Adrenal gland (tissue), 19 donors: ENCODE measurements at places on chromosomes 6 and 20. TPM values are rescaled to one million over a fixed set of nuclear protein-coding genes. Genes with fewer than 3 reads are reported as not detected.

Gene ZC3H12D
- total RNA-seq, result 1.9 TPM

Gene C4A
- total RNA-seq, result 636 TPM

Gene RPS6KA2
- total RNA-seq, result 29.9 TPM

Gene SCUBE3
- 1.9 TPM for total RNA-seq

Gene PACSIN1
- total RNA-seq, result 2.4 TPM

DNA sequence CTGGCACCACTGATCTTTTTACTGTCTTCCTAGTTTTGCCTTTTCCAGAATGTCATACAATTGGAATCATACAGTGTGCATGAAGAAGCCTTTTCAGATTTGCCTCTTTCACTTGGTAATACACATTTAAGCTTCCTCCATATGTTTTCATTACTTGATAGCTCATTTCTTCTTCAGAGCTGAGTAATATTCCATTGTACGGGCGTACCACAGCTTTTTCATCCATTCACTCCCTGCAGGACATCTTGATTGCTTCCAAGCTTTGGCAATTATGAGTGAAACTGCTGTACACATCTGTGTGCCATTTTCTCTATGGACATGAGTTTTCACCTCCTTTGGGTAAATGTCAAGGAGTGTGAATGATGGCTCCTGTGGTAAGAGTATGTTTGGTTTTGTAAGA lies 46.2 kb upstream of the LY86 start:
- H3K4me1 ChIP-seq, result peaks cover 10% of the 10 kb centered on the region
- H3K4me3 ChIP-seq, result no peak overlapping the region
- H3K27me3 ChIP-seq, result peaks cover 6% of the 10 kb centered on the region
- no peaks in the 10 kb centered on the region for H3K36me3 ChIP-seq
- H3K27ac ChIP-seq, result no peak overlapping the region
- no peak for DNase-seq

DNA sequence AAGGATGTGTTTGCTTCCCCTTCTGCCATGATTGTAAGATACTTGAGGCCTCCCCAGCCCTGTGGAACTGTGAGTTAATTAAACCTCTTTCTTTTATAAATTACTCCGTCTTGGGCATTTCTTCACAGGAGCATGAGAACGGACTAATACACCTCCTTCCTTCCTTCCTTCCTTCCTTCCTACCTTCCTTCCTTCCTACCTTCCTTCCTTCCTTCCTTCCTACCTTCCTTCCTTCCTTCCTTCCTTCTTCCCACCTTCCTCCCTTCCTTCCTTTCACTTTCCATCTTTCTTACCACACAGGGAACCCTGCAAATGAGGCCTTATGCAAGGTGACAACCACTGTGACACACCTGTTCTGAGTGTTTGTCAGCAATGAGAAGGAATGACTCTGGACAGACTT lies 141.3 kb upstream of the EXOC2 start:
- no peaks in the 10 kb centered on the region for H3K27me3 ChIP-seq
- no peak for DNase-seq
- peaks cover 9% of the 10 kb centered on the region for H3K4me1 ChIP-seq
- H3K36me3 ChIP-seq, result no peaks in the 10 kb centered on the region

- DNase-seq, result no peak
- no peaks in the 10 kb centered on the region for H3K4me1 ChIP-seq
- H3K36me3 ChIP-seq, result no peaks in the 10 kb centered on the region
- no peak overlapping the region for H3K27ac ChIP-seq
- no peak overlapping the region for H3K4me3 ChIP-seq
- H3K27me3 ChIP-seq, result no peaks in the 10 kb centered on the region
These were observed 19.7 kb downstream of the SPDEF start for GRCh38 chr6:34536251-34536958.

DNA sequence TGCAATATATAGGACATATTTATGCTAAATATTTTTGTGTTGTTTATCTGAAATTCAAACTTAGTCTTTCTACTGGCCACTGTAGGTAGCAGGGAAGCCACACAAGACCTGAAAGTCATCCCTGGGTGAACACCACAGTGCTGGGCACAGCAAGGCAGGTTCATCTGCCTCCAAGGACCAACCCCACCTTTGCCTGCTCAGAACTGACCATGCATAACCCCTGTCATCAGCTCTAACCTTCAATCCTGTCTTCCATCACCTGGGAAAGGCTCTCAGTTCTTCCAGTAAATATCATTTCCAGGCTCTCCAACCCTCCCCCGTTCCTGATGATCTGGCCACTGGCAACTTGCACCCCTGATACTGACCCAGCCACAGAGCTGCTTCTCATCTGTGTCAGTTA lies 32.7 kb upstream of the CST7 start:
- no peak overlapping the region for H3K4me3 ChIP-seq
- no peaks in the 10 kb centered on the region for H3K27me3 ChIP-seq
- peaks cover 7% of the 10 kb centered on the region for H3K4me1 ChIP-seq

GRCh38 chr6:129510950-129511349 lies 199.0 kb downstream of the ARHGAP18 start:
- H3K27ac ChIP-seq, result no peak overlapping the region
- H3K36me3 ChIP-seq, result peaks cover 4% of the 10 kb centered on the region
- no peak overlapping the region for H3K4me3 ChIP-seq

GRCh38 chr20:49682278-49682677 lies 31.4 kb downstream of the B4GALT5 start:
- DNase-seq, result no peak
- peaks cover 89% of the 10 kb centered on the region for H3K4me1 ChIP-seq
- H3K4me3 ChIP-seq, result no peak overlapping the region
- no peaks in the 10 kb centered on the region for H3K36me3 ChIP-seq
- no peak overlapping the region for H3K27ac ChIP-seq

GRCh38 chr6:138404666-138405337 lies 779 bp downstream of the HEBP2 start:
- H3K27me3 ChIP-seq, result no peaks in the 10 kb centered on the region
- peaks cover 10% of the 10 kb centered on the region for H3K4me1 ChIP-seq
- H3K27ac ChIP-seq, result peak overlapping the region; percentile 80
- DNase-seq, result peak; percentile 46
- peaks cover 41% of the 10 kb centered on the region for H3K36me3 ChIP-seq

- no peak overlapping the region for H3K4me3 ChIP-seq
- H3K27me3 ChIP-seq, result no peaks in the 10 kb centered on the region
- no peak for DNase-seq
- no peak overlapping the region for H3K27ac ChIP-seq
- H3K36me3 ChIP-seq, result no peaks in the 10 kb centered on the region
These were observed 15.3 kb downstream of the MYH7B start for GRCh38 chr20:34970846-34971560.

- no peaks in the 10 kb centered on the region for H3K27me3 ChIP-seq
- no peaks in the 10 kb centered on the region for H3K36me3 ChIP-seq
- DNase-seq, result no peak
- H3K4me1 ChIP-seq, result peaks cover 9% of the 10 kb centered on the region
- H3K4me3 ChIP-seq, result no peak overlapping the region
- H3K27ac ChIP-seq, result no peak overlapping the region
These were observed 7.5 kb upstream of the ZSWIM1 start for GRCh38 chr20:45873409-45874103.

- H3K4me1 ChIP-seq, result no peaks in the 10 kb centered on the region
- DNase-seq, result no peak
- H3K4me3 ChIP-seq, result no peak overlapping the region
- no peaks in the 10 kb centered on the region for H3K27me3 ChIP-seq
- no peak overlapping the region for H3K27ac ChIP-seq
- H3K36me3 ChIP-seq, result no peaks in the 10 kb centered on the region
These were observed 233.4 kb downstream of the TBC1D7 start for GRCh38 chr6:13094781-13095425.

GRCh38 chr6:16840291-16840690 lies 79.0 kb upstream of the ATXN1 start:
- no peak for DNase-seq
- no peak overlapping the region for H3K4me3 ChIP-seq
- H3K27me3 ChIP-seq, result no peaks in the 10 kb centered on the region
- H3K27ac ChIP-seq, result no peak overlapping the region
- H3K36me3 ChIP-seq, result no peaks in the 10 kb centered on the region
- no peaks in the 10 kb centered on the region for H3K4me1 ChIP-seq

GRCh38 chr20:35004051-35004725 lies 48.5 kb downstream of the MYH7B start:
- peaks cover 97% of the 10 kb centered on the region for H3K36me3 ChIP-seq
- H3K4me3 ChIP-seq, result no peak overlapping the region
- peaks cover 11% of the 10 kb centered on the region for H3K4me1 ChIP-seq
- peak; percentile 18 for DNase-seq
- no peaks in the 10 kb centered on the region for H3K27me3 ChIP-seq

DNA sequence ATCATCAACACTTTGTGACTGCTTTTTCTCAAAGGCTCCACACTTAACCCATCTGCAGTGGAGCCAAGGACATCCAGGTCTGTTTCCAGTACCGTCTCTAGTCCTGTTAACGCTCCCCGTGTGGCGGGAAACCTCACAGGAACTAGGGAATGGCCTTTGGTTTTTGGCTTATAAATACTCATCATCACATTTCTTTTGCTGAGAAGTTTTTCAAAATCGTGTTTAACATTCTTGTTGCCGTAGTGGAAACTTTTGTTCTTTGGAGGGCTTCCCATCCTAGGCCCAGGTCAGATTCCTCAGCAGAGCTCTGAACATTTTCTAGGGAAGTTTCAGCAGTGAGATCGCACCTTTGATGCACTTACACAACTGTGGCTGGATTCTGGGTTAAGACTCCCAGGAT lies 24.6 kb downstream of the DAAM2 start:
- no peak overlapping the region for H3K27ac ChIP-seq
- H3K4me1 ChIP-seq, result peaks cover 30% of the 10 kb centered on the region
- no peak for DNase-seq
- H3K36me3 ChIP-seq, result no peaks in the 10 kb centered on the region
- H3K4me3 ChIP-seq, result no peak overlapping the region

DNA sequence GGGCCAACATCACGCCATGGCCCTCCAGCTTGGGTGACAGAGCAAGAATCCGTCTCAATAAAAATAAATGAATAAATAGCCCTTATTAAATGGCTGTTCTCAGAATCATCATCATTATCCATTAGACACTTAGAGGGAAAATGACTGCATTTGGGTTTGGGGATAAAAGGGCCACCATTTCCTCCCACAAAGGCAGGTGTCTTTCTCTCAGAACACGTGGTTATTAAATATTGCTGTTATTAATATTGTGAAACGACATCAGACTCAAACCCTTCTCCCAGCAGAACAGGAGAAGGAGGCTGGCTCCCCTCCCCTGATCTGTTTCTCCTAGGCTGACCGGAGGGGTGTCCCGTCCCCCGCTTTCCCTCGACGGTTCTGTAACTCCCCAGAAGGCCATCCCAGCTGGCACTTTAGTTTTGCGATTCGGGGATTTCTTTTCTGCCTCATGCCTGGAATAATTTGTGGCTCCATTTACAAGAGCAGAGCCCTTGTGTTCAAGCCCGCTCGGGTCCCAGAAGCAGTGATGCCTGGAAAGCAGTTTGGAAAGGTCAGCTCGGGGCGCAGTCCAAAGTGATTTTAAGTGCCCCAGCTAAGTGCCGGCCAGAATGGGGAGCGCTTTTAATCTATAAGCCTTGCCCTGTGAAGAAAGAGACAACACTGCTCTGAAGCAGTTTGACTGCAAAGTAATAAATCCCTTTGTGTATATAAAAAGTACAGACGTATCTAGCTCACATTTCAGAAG lies 41.9 kb downstream of the EYA2 start:
- no peaks in the 10 kb centered on the region for H3K27me3 ChIP-seq
- no peak overlapping the region for H3K27ac ChIP-seq
- no peaks in the 10 kb centered on the region for H3K4me1 ChIP-seq
- no peak overlapping the region for H3K4me3 ChIP-seq

- DNase-seq, result no peak
- no peaks in the 10 kb centered on the region for H3K4me1 ChIP-seq
- H3K27me3 ChIP-seq, result no peaks in the 10 kb centered on the region
- H3K4me3 ChIP-seq, result peak overlapping the region; percentile 5
- no peak overlapping the region for H3K27ac ChIP-seq
- no peaks in the 10 kb centered on the region for H3K36me3 ChIP-seq
These were observed 61.9 kb downstream of the GPR6 start for GRCh38 chr6:110039981-110040383.

DNA sequence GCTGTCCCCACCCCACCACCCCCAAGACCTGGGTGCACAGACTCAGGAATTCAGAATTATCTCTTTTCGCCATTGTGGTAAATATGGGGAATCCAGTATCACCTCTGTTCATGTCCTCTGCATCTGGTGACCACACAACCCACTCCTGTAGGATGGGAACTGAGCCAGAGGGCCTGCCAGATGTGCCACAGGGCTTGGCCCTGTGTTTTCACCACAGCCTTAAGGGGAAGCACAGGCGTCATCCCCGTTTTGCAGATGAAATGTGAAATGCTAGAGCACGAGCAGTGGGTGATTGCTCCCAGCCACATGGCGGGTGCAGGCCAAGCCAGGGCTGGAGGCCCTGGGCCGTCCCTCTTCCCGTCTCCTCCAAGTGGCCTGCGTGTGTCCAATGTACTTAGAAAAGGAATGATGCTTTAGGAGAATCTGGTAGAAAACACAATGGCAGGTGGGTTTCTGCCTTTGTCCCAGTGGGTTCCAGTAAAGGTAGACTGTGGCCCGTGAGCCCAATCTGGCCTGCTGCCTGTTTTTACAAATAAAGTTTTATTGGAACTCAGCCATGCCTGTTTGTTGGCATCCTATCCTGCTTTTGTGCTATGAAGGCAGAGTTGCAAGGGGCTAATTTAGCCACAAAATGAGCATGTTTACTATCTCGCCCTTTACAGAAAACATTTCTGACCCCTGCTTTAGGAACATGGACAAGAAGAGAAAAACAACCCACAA lies 309.2 kb downstream of the CDH4 start:
- no peak overlapping the region for H3K4me3 ChIP-seq
- no peaks in the 10 kb centered on the region for H3K36me3 ChIP-seq
- H3K27ac ChIP-seq, result no peak overlapping the region
- no peaks in the 10 kb centered on the region for H3K27me3 ChIP-seq

DNA sequence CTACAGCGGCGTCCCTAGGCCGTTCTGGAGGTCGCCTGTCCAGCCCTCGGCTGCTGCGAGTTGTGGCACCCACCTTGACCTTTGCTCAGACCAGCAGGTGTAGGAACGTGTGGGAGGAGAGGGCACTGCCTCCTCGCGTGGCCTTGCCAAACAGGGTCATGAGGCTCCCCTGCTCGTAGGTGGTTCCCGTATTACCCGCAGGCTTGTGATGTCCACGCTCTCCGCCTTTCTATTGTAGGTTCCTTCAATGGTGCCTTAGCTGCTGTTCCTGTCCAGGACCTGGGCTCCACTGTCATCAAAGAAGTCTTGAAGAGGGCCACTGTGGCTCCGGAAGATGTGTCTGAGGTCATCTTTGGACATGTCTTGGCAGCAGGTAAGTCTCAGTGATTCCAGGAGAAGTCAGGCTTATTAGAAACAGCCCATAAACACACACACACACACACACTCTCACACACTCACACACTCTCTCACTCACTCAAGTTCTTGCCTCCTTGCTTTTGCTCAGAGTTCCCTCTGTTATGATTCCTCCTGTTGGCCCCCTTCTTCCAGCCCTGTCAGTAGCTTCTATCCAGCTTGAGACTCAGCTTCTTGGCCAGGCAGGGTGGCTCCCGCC lies 942 bp downstream of the ACAT2 start:
- peak overlapping the region; percentile 91 for H3K4me3 ChIP-seq
- no peaks in the 10 kb centered on the region for H3K36me3 ChIP-seq
- no peaks in the 10 kb centered on the region for H3K27me3 ChIP-seq
- peaks cover 24% of the 10 kb centered on the region for H3K4me1 ChIP-seq
- peak; percentile 52 for DNase-seq
- H3K27ac ChIP-seq, result peak overlapping the region; percentile 100

- H3K4me1 ChIP-seq, result no peaks in the 10 kb centered on the region
- peaks cover 7% of the 10 kb centered on the region for H3K27me3 ChIP-seq
- H3K27ac ChIP-seq, result no peak overlapping the region
- no peaks in the 10 kb centered on the region for H3K36me3 ChIP-seq
- H3K4me3 ChIP-seq, result no peak overlapping the region
- DNase-seq, result no peak
These were observed 2.5 kb upstream of the BNIP5 start for GRCh38 chr6:36339146-36339545.
